ENCODE measurements at places on chromosomes 5 and 9.

GRCh38 chr9:82745919-82746318 lies 317.0 kb downstream of the RASEF start:
- DNase-seq, result no peak

GRCh38 chr5:60977956-60978737 lies 33.1 kb downstream of the NDUFAF2 start:
- DNase-seq, result no peak

- no peak for DNase-seq
Observed at GRCh38 chr9:133118179-133118520, 2.9 kb downstream of the RALGDS start.

DNA sequence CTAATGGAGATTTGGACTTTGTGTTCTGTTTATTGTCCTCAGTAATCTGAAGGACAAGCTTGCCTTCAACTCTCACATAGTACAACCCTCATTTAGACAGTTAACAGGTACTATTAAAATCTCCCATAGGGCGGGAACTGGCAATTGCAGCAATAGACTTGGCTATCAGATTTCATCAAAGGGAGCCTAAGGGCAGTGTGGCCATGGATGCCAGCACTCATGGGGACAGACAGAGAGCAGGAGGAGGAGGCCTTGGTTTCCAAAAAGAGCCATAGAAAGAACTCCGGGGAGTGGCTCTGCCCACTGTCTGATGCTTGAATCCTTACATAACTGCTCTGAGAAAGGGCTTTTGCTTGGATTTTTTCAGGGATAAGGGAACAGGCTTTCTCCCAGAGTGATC lies 6.8 kb downstream of the SLC36A1 start:
- peak; percentile 10 for DNase-seq

GRCh38 chr5:14436801-14437542 lies 144.6 kb upstream of the OTULINL start:
- DNase-seq, result no peak

- DNase-seq, result no peak
Observed at GRCh38 chr5:24141046-24141445, 503.7 kb downstream of the CDH10 start.

GRCh38 chr5:66597183-66597757 lies 1.1 kb downstream of the MAST4 start:
- DNase-seq, result peak; percentile 76

- no peak for DNase-seq
Observed at GRCh38 chr9:21688108-21689102, 114.0 kb upstream of the MTAP start.

GRCh38 chr5:121053055-121053985 lies 589.2 kb downstream of the PRR16 start:
- no peak for DNase-seq

- DNase-seq, result no peak
Observed at GRCh38 chr5:9405196-9405754, 140.6 kb downstream of the SEMA5A start.

DNA sequence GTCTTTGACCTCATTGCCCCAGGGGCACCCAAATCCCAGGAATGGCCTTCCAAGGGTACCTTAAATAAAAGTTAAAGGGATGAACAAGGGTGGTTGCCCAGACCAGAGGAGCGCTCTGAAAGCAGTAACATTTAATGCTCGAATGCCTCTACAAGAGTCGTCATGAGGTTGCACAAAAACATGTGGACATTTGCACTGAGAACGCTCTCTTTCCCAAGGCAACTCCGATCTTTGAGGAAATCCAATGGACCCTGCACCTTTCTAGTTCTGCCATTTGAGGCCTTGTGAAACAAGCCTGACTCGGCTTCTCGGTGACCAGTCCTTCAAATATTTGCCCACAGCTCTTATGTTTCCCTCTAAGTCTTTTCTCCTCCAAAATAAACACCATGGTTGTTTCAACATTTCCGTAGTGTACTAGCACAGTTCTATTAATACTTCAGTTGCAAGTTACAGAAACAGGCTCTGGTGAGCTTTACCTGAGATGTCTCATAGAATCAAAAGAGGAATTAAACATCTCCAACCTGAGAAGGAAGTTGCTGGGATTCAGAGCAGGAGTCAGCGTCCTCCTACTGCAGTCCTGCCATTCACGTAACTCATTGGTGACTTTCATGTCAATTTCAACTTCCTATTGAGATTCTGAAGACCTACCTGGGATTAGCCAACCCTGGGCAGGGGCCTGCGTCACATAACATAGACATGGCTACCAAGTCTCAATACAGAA lies 168.8 kb upstream of the RAI14 start:
- no peak for DNase-seq

GRCh38 chr9:135287627-135288026 lies 192.0 kb upstream of the PPP1R26 start:
- no peak for DNase-seq

- peak; percentile 6 for DNase-seq
Observed at GRCh38 chr9:96344458-96345180, 38.9 kb downstream of the SLC35D2 start.

DNA sequence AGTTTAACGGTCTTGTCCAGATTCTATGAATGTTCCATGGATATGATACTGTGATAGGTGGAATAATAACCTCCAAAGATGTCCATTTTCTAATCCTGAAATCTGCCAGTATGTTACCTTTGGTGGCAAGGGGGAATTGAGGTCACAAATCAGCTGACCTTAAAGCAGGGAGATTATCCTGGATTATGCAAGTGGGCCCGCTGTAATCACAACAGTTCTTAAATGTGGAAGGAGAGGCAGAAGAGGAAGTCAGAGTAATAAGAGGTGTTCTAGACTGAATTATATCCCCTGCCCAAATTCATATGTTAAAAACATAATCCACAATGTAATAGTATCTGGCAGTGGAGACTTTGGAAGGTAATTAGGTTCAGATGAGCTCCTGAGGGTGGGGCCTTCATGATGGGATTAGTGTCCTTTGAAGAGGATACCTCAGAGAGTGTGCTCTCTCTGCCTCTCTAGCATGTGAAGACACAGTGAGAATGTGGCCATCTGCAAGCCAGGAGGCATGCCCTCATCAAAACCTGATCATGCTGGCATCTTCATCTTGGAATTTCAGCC lies 47.6 kb upstream of the ZFAND5 start:
- DNase-seq, result no peak

- DNase-seq, result peak; percentile 32
Observed at GRCh38 chr9:133960568-133961129, 31.5 kb downstream of the VAV2 start.

DNA sequence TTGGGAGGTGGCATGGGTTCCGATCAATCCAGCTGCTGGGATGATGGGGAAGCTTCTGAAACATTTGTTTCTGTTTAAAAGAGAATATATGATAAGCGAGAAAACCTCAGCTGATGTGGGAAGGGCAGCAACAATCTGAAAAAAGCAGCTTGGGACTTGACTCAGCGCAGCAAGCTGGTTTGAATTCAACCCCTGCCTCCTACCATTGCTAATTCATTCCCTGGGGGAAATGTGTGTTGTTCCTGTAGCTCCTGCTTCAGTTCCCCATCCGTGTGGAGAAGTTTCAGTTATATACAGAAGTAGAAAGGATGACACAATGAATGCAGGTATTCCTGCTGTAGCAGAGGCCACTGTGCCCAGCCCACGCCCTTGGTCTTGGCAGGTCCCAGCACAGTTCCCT lies 145.1 kb downstream of the NXNL2 start:
- DNase-seq, result no peak

- no peak for DNase-seq
Observed at GRCh38 chr5:42749020-42749419, 7.6 kb upstream of the CCDC152 start.

DNA sequence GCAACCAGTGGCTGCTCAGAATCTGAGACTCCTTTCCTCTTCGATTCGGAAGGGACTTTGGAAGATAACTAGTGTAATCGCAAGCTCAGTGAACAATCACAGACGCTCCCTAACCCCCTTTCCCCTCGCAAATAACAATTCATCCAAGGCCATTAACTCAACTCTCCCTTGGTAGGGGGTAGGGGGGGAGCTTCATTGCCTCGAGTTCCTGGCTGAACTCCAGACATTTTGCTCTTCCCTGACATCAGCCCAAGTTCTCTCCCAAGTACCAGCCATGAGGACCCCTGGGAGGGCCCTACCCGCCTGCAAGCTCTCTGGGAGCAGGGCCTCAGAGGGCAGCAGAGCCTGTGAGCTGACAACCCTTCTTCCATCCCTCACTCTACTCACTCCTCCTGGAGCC lies 8.4 kb downstream of the FAM163B start:
- DNase-seq, result no peak

GRCh38 chr9:88829276-88829675 lies 162.0 kb upstream of the S1PR3 start:
- no peak for DNase-seq

- DNase-seq, result peak; percentile 59
Observed at GRCh38 chr9:127264462-127265219, at the start of gene GARNL3. GARNL3 (plus strand) TSS chr9:127264774; CDS start chr9:127264878, 104 bp downstream.

GRCh38 chr5:10459080-10460055 lies 17.7 kb downstream of the ROPN1L start:
- DNase-seq, result peak; percentile 38

GRCh38 chr9:133792721-133793470 lies 54.7 kb upstream of the SARDH start:
- DNase-seq, result peak; percentile 56
